Amniotic stem cell (primary cell): ENCODE measurements at places on chromosomes 2 and 18.

DNA sequence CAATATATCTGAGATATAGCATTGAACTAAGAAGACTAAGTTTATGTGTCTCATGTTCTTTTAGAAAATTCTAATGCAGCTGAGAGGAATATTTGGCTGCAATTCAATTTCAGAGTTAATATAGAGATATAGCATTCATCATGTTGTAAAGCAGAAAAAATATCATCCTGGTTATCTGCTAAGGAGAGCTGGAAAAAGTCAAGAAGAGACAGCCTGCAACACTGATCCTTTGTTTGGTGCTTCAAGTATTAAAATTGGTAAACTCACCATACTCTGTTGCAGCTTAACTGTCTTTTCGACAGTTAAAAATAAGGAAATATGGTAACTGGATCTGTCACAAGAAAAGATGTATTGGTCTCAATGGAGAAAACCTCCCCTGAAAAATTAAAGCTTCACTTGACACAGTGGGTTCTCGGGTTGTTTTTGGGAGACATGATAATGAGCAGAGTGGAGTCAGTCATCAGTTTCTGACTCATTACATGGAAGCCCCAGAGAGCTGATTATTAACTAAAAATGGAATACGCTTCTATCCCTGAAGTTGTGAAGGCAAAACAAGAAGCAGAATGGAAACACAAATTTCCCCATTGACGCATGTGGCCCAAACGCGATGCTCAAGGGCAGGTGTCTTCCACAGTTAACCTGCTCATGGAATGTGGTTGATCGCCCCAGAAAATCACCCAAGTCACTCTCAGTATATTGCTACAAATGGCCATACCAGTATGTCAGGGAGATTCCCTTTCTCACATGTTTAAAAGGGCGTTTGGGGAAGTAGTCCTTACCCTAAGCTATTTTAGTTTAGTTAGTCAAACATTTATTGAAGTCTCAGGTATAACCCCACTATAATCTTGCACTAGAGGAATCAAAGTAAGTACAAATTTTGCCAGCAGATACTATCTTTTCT lies 8.2 kb downstream of the BCL2 start:
- DNase-seq = no peak

DNA sequence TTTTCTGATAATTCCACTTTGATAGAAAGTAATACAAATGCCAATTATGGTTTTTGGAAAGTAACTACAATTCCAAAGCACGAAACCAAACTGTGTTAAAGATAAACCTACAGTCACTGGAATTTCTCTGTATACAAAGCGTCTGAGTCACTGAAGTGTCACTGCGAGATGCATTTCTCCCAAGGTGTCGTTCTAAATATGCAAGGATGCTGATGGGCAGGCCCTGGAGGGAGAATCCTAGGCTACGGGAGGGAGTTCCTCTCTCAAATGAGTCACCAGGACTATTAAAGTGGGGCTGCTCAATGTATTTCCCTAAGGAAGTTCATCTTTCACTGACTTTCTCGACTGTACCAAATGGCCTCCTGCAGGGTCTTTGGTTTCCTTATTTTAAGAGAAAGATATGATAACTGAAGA lies 163.8 kb upstream of the STK17B start:
- peak; percentile 50 for DNase-seq

- no peak for DNase-seq
Measured at GRCh38 chr18:68833756-68834155, 35.9 kb downstream of the CCDC102B start.

DNA sequence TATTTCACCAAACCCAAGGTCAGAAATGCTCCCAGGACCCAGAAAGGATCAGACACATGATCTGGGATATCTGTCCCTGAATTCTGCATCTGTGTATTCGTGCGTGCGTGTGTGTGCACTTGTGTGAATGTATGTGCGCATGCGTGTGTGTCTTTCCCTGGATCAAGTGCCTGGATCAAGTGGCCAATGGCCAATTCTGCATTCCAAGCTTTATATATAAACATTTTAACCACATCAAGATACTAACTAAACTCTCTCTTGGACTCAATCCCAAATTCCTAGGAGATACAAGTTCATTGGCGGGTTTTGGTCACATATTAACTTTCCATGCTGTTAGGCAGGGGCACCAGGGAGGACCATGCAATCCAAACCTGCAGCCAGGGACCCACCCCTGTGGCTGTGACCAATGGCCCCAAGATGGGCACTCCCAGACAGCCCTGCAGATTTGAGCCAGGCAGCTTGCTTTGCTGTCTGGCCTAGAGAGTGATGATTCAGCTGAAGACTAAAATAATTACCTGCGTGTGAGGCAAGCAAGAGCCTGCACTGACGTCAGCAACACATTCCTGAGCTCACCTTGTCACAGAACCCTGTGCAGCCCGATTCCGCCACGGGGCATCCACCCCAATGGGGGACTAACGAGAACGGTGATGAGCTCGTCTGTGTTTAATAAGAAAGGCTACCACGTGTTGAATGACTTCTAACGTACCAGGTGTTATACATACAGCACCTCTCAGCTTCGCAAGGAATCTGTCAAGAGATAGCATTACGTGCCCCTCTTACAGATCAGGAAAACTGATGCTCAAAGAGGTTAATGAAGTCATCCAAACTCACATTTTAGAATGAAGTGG lies 45.3 kb upstream of the ROCK2 start:
- peak; percentile 66 for DNase-seq

- no peak for DNase-seq
Measured at GRCh38 chr18:5144629-5145028, 52.4 kb downstream of the AKAIN1 start.

DNA sequence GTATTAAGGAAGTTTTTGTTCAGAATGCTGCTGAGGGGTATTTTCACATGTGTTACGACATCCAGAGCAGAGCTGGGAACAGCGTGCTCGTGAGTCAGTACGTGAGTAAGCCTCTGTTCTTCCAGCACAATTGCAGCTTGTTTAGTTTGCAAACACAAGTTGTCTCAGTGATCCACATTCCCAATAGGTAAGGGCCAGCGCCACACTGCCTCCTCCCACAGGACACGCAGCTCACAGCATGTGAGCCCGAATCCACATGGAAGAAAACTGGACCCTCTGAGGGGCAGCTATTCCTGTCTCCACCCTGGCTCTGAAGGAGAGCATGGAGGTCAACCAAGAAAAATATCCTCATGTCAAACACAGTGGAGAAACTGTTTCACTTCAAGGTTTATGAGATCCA lies 173.9 kb upstream of the PID1 start:
- peak; percentile 89 for DNase-seq

DNA sequence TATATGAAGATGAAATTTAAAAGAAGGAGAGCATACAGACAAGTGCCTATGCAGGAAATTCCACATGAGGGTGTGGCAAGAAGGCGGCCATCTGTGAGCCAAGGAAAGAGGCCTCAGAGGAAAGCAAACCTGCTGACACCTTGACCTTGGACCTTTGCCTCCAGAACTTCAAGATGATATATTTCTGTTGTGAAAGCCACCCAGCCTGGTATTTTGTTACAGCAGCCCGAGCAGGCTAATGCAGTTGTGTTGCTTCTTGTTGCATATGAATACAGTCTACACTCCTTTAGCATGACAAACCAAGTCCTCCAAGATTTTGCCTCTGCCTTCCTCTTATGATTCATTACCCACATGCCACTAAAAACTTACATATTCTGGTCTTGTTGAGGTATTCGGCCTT lies 374.8 kb upstream of the TRIB2 start:
- DNase-seq = no peak

- DNase-seq = no peak
Measured at GRCh38 chr2:172397148-172397834, 30.1 kb upstream of the ITGA6 start.

GRCh38 chr18:35513181-35513936 lies 15.6 kb upstream of the INO80C start:
- no peak for DNase-seq

GRCh38 chr18:42719221-42719620 lies 396.3 kb downstream of the RIT2 start:
- no peak for DNase-seq

DNA sequence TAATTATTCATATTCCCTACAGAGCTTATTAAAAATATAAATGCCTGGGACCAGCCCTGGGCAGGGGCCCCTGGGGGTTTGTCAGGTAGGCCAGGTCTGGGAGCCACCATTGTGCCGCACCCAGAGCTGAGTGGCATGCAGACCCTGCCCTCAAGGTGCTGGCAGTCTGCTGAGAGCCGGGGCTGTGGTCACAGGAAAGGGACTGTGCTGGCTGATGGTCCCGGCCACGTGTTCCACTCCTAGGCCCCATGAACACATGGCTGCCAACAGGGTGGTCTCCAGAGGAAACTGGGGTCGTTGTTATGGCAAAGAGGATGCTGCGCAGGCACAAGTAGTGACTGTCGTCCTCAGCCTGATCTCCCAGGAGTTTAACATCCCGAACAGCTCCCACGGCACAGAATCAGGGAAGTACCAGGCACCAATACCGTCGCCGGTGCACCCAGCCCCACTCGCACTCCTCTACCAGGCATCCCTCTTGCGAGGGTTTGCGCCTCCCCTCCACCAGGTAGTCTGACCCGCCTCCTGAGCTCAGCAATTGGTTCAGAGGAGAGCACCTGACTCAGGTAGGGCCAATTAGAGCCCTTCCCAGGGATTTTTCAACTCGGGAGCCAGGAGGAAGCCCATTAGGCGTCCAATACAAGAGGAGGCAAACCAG lies 39.2 kb upstream of the BIN1 start:
- DNase-seq = no peak

- DNase-seq = no peak
Measured at GRCh38 chr2:74497777-74498499, 1.5 kb downstream of the LBX2 start.

DNA sequence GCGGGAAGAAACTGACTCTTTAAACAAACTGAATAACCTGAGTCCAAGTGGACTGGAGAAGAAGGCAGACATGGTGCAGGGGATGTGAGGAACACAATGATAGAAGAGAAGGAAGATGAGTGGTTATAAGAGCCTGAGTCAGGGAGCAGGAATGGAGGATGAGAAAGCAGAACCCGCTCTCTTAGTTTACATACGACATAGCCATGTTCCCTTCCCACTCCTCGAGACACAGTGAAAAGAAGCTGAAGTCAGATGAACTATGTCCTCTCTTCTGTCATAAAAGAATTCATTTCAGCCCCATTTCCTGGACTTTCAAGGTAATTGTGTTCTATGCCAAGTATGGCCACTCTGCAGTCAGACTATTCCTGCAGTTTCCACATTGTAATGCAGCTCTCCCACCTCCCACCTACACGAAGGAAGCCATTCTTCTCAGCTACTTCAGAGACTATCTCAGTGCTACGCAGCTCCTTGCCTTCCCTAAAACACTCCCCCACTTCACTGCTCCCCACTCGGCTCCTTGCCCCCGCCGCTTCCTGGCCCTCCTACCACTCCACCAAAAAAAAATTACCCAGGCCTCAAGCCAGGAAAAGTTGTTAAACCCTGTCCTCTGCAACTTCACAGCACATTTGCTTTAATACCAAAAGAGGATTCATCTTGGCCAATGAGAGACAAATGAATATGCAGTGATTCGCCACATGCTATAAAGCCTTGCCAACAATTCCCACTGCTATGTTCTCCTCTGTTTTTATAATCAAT lies 323.4 kb upstream of the EPHA4 start:
- no peak for DNase-seq

DNA sequence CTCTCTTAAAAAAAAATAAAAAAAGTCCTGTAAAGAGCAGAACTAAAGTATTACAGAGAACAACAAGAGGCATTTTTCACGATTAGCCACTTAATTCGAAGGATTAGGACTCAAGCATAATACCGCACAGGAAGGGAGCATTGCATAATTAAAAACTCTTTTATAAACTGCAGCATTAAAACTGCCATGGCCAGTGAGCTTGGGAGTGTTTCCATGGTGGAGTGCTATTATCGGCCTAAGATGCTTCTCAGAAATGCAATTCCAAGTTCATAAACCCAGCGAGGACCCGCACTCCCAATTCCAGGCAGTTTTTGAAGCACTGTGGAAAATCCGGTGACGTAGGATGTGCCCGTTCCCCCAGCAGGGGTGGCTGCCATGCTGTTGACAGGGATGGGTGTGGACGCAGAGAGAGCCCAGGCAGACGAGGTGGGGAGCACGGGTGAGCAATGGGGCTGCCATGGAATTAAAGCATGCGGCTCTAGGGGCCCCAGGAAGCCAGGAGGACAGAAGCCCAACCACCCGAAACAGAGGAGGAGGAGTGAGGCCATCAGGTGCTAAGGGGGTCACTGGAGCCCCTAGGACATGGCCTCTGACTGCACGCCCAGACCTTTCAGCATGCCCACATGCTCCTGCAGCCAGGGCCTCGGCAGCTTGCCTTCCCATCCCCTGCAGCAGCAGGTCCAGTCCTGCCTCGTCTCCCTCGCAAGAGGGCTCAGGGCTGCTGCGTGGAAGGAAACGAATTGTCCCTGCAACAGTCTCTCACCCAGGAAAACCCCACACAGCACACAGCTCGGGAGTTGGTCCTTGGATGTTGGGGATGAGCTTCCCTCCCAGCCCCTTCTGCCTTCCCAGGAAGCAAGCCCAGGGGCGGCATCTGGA lies 233.4 kb downstream of the NDUFA10 start:
- no peak for DNase-seq

DNA sequence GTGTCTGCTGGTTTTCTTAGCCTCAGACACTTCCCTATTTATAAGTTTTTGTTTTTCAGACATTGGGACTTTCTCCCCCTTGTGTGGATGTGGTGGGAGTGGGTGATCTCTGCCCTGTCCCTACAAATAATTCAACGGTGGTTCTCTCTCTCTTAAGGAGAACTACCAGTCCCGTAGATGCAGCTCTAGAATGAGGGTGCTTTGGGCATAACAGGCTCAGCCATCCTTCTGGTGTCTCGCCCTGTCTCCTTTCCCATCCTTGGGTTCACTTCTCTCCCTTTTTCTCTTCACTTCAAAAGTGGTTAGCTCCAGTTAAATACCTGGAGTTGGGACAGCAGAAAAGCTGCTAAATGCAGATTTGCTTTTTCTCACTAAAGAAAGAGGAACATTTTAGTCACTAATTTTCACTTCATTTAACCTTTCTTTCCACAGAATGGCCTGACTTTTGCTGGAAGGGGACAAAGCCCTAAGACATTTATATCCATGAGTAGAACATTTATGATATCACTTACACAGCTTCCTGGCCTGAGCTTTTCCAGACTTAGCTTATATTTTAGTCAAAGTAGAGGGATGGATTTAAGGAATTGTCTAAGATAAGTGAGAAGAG lies 121.2 kb upstream of the CXCR4 start:
- DNase-seq = no peak

GRCh38 chr2:212956665-212957607 lies 194.5 kb downstream of the IKZF2 start:
- DNase-seq = no peak
